ENCODE measurements at places on chromosomes 13 and 19.

DNA sequence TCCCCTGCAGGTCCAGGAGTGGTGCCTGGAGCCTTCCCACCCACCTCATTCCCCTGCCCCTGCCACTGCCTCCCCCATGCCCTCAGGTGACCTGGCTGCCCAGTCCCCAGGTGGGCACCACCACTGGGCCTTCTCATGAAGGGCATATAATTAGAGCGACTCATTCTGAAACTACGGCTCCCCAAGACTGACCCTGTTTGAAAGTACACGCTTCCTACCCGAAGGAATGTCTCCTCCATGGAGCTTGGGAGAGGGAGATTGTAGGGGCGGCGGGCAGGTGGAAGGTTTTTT lies 52.6 kb downstream of the GPR12 start:
- DNase-seq: no peak

DNA sequence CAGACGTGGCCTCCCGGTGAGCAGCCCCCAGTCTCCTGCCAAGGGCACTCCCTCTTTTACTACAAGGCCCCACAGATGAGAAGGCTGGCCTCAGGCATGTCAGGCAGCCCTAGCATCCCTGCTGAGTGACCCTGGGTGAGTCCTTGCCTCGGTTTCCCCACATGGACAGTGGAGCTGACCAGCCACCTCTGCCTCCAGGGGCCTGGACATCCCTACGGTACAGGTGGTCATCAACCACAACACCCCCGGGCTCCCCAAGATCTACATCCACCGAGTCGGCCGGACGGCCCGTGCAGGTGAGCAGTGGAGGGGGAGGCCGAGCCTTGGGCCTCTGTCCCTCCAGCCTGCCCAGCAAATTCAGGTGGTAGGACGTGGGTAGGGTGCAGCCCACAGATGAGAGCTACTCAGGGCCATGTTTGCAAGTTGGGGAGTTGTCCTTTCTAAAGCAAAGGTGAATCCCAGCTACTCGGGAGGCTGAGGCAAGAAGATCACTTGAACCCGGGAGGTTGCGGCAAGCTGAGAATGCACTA lies 5.2 kb downstream of the DDX49 start:
- no peak for DNase-seq

DNA sequence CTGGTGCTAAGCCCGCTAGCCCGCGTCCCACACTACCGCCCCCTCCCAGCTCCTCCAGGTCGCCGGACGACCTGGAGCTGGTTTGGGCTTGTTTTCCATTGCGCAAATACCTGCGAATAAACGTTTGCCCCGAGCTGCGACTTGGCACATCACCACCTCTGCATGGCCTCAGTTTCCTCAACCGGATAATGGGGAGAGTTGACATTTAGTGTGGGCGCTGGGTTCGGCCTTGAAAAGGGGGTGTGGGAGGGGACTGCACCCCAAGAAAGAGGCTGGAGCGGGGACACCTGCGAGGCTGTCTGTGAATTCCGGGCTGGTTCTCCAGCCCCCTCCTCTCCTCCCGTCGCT lies 11.0 kb upstream of the JUND start:
- peak; percentile 65 for DNase-seq

- DNase-seq: no peak
These were observed 3.6 kb downstream of the DMAC2 start for GRCh38 chr19:41435936-41436673.

Measured in activated T-cell treated with anti-CD3 and anti-CD28 coated beads, Interleukin-2, amount 50 U/mL, for 48 hours (primary cell).